Transverse colon (tissue), 4 donors: ENCODE measurements at places on chromosomes 16 and 17.
A peak's percentile ranks its signal among the peaks of the same experiment; 100 is the strongest.

DNA sequence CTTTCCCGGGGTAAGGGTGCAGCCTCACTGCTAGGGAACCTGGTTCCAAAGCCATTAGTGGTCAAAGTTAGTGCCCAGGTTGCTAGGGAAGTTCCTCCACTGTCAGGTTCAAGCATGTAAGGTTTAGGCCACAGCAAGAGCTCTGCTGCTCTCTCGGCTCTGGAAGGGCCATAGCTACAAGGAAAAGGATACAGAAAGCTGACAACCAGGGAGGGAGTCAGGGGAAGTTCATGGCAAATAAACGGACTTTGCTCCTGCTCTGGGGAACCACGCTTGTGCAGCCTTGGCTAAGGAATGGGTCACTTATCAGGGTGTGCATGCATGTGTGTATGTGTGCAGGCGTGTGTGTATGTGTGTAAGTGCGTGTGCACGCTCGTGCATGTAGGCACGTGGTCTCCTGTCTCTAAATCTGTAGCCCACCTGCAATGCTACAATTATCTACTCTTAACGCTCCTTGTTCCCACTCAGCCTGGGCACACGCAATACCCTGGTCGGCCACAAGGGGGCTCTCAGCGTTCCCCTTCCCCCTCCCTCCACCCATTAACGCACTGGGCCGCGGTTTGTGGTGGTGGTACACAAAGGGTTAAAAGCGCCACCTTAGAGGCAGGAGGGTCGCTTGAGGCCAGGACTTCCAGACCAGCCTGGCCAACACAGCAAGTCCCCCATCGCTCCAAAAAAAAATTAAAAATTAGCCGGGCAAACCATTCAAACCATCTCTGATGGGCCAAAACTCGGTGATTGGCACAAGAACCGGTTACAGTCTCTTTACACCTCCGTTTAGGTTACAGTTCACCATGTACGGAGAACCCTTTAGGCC lies 48.4 kb upstream of the KDM8 start:
- peak; percentile 63 for DNase-seq

GRCh38 chr17:59406808-59407381 lies 75.4 kb downstream of the YPEL2 start:
- no peak for DNase-seq

DNA sequence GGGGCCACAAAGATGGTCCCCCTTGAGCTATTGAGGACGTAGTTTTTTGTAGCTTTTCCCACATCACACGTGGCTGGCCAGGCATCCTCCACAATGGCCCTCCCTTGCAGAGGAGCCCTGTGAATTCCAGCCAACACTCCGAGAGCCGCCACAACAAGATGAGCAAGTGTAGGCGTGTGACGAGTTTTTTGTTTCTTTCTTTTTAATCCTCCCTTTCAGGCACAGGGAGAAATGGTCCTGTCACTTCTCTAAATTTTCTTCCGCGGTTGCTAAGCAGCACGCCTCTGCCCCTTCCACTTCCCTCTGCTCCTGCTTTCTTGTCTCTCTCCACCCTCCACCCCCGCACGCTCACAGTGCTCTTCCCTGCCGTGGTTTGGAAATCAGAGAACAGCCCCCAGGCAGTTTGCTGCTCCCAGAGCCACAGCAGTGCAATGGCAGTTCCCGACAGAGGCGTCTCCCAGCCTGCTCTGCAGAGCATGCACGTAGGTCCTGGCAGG lies 68.0 kb upstream of the MRTFB start:
- DNase-seq = peak; percentile 29

DNA sequence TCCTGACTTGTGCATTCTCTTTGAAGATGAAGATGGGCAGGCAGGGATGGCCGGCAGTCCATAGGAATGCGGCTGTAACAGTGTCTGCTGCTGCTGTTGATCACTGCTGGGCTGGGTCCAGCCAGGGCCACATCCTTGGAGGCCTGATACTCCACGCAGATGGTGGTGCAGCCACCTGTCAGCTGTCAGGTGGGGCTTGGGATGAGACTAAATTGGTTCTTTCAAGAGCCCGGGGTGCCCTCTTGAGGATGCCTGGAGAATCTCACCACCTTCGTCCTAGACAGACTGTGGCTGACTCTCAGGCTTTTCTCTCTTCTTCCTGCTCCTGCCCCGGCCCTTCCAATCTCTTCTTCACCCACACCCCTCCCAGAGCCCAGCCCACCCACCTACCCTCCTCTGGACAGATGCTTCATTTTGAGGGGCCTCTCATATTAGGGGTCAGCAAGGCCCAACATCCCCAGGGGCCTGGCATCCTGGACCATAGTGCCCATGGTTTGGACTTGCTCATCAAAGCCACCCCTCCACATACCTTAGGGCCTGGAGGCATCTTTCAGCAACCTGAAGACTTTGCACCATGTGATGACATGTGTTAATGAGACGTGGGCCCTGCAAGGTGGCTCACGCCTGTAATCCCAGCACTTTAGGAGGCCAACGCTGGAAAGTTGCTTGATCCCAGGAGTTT lies 19.1 kb downstream of the OSBPL7 start:
- peak; percentile 62 for DNase-seq

GRCh38 chr16:8519179-8519578 lies 71.1 kb downstream of the TMEM114 start:
- no peak for DNase-seq

- no peak for DNase-seq
Measured at GRCh38 chr17:17560975-17561374, 30.5 kb downstream of the PEMT start.

DNA sequence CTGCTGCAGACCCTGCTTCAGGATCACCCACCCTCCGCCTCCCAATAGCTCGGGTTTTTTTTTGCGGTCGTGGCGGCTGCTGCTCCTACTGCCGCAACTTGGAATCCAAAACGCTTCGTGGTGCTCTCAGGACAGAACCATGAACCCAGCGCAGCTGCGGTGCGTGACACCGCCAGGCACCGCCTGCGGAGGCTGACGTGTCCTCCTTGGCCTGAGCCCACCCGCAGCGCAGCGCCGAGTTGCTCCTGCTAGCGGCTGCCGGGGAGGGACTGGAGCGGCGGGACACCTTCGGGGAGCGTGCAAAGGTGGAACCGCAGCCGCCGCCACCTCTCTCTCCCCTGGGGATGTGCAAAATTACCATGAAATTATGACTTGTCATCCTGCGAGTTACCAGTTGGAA lies 1893.0 kb downstream of the TP53TG3F start:
- no peak for DNase-seq
